Glomerular endothelial cell (primary cell): ENCODE measurements at places on chromosomes 2 and 18.

GRCh38 chr18:28875059-28875458, 698.1 kb upstream of the CDH2 start:
- no peak for DNase-seq

DNA sequence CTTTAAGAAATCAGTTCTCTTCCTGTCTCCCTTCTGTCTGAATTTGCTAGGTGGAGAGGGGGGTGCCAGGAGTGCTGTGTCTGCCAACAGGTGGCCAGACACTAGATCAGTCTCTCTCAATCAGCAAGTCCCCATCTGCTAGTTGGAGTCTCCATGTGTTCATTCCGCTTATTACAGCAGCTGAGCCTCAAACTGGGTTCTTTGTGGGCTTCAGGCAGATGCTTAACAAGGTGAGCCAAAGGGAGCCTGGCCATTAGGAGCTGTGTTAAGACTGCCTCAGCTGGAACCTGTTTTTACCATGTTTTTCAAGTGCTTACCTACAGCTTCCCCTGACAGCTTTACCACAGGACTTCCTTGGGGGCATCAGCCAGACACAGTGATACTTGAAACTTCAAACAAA, 401.9 kb downstream of the LRP1B start:
- DNase-seq = no peak

DNA sequence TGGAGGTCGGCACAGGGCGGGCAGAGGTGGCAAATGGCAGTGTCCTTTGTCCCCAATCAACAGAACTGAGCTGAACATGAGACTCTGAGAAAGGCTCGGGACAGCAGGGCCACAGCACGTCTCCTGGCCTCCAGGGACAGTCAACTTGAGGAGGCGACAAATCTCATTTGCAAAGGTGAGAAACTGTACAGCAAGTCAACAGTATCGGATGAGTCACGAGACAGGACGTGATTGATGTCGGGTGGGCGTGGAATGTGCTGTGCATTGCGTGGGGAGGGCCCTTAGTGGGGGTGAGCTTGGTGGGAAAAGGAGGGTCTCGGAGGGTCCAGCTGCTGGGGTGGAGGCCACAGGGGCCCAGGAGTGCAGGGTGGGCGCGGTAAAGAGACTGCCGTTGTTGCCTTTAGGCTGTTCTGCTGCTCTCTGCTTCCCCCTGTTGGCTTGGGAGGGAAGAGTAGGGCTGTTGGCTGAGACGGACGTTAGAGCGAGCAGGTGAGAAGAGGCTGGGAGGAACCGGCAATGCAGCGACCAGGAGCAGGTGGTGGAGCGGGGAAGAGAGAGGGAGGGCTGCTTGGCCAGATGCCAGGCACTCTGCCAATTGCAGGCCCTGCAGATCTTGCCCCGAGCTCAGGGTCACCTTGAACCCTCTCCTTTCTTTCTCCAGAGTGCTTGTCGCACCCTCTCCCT, 164.3 kb downstream of the BCL2 start:
- no peak for DNase-seq

- no peak for DNase-seq
Observed at GRCh38 chr18:65983750-65984149, 232.9 kb downstream of the CDH7 start.

DNA sequence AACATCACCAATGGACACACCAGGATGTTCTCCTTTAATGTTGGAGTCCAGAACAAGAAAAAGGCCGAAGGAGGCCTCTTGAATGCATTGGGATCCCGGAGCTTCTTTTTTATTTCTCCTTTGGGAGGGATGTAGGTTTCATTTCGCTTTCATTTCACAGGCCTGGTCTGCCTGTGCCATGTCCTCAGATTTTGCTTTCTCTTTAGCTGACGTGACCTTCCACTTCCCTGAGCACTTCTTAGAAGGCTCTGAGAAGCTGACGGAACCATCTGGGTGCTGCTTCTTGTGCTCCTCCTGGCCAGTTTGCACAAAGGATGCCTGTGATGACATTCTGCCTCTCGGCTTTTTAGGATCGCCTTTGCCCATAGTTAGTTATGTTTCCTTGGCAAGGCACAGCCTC, 15.1 kb upstream of the MBOAT2 start:
- no peak for DNase-seq
